Activated T-cell treated with anti-CD3 and anti-CD28 coated beads, Interleukin-2, amount 50 U/mL, for 48 hours (primary cell): ENCODE measurements at places on chromosomes 2 and 18.

GRCh38 chr2:181536730-181537129 lies 79.5 kb downstream of the ITGA4 start:
- DNase-seq: no peak

GRCh38 chr2:122322815-122323214 lies 567.4 kb downstream of the TSN start:
- no peak for DNase-seq

- DNase-seq: no peak
Observed at GRCh38 chr2:148493822-148494563, 150.6 kb upstream of the EPC2 start.

- no peak for DNase-seq
Observed at GRCh38 chr18:37238282-37239108, 327.1 kb downstream of the CELF4 start.

DNA sequence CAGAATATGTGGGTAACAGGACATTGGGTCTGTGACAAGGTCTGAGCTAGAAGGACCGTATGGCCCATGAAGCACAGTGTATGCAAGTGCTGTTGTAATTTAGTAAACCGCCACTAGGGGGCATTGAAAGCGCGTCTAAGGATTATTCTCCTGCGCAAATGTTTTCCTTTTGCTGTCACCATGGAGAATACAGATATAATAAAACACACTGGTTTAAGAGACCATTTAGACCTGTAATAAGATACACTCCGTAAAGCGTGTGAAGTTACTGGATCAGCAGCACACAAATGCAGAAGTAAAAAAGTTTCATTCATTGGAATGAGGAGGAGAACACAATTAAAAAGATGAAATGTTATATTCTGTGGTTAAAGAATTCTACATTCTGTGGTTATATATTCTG lies 272.4 kb downstream of the AGAP1 start:
- DNase-seq: peak; percentile 52
